H4 (cell line): ENCODE measurements at places on chromosomes 12 and 14. TPM values are rescaled to one million over a fixed set of nuclear protein-coding genes. Genes with fewer than 3 reads are reported as not detected.
A peak's percentile ranks its signal among the peaks of the same experiment; 100 is the strongest.

DNA sequence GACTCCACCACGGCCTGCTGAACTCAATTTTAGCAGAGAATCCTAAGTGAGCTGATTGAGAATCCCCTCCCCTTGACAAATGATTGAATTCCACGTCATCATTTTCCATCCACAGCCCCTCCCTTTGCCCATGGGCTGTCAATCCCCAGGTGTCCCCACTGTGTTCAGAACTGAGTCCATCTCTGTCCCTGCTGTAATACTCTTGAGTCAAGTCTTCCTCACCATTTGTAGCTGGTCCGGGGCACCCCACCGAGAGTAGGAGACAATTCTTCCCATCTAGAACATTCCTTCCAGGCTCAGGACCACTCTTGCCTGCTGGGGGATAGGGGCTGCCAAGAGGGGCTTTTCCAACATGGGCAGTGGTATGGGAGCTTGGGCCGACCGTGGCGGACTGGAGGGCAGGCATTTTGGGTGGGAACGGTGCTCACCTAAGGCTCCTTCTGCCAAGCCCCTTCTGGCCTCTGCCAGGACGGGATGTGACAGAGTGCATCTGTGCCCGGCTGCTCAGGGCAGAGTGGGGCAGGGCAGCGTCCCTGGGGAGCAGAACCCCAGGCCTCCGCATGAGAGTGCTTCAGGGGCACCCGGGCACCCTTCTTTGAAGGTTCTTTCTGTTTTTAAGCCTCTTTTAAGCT, 218.1 kb upstream of the RTL1 start:
- no peak for DNase-seq

DNA sequence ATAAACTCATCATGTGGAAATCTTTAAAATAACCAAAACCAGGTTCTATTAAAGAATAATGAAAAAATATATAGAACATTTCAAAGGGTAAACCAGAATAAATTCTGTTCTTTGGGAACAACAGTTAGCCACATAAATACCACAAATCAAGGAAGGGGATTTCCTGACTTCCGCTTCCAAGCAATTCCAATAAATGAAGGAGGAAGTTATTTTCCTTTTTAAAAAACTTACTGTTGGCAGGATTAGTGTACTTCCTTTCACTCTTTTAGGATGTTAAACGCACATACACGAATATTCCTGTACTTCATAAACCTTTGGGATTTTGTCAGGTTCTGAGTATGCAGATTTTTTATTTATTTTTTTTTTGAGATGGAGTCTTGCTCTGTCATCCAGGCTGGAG, 13.7 kb upstream of the LIMA1 start:
- DNase-seq, result no peak

GRCh38 chr14:28577711-28578131, 188.9 kb upstream of the FOXG1 start:
- peak; percentile 67 for DNase-seq

DNA sequence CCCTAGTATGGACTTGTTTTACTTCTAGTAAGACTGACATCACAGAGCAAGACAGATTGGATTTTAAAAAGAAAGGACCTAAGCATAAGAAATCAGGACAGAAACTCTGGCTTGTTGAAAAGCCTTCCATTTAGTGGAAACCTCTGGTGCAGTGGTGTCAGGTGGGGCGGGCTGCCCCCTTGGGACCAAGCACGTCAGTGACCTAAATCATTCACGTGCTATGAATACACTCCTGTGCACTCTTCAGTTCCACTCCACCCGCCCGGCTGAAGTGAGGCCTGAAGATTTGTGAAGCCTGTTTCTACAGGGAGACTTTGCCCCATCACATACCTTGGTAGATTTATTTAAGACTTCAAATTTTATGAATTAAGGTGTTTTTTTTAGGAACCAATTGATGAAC, 58.2 kb upstream of the STRN3 start:
- no peak for DNase-seq

DNA sequence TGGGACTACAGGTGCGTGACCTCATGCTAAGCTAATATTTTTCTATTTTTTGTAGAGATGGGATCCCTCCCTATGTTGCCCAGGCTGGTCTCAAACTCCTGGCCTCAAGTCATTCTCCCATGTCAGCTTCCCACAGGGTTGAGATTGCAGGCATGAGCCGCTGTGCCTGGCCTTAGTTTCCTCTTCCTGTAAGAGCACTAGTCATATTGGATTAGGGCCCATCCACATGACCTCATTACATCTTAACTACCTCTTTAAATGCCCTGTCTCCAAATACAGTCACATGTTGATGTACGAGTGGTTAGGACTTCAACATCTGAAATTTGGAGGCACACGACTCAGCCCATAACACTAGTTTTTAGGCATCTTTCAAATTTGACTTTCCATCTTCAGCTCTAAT, 72.2 kb upstream of the RASSF3 start:
- no peak for DNase-seq

GRCh38 chr12:5379749-5380496, 52.0 kb upstream of the NTF3 start:
- peak; percentile 19 for DNase-seq

- no peak for DNase-seq
Measured at GRCh38 chr14:87785897-87786296, 207.1 kb downstream of the GALC start.

GRCh38 chr12:12439636-12440035, 82.8 kb downstream of the BORCS5 start:
- peak; percentile 55 for DNase-seq

DNA sequence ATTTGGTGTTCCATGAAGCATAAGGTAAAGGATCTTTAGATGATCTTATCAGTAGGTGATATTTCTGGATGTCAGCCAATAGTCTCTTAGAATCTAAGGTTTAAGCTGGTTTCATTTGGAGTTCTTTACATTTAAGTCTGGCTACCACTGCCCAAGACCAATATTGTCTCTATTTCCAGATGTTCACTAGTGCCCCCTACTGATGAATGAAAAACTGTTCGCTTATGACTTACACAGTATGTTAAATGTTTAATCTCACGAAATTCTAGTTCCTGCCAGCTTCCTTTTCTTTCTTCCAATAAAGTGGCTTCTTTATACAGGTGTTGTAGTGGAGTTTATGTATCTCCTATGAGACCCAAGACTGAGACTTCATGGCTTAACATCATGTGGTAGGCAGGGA, 31.8 kb upstream of the MIS18BP1 start:
- no peak for DNase-seq

ARHGAP9 gene
- total RNA-seq, result not detected in 2 replicates

DNA sequence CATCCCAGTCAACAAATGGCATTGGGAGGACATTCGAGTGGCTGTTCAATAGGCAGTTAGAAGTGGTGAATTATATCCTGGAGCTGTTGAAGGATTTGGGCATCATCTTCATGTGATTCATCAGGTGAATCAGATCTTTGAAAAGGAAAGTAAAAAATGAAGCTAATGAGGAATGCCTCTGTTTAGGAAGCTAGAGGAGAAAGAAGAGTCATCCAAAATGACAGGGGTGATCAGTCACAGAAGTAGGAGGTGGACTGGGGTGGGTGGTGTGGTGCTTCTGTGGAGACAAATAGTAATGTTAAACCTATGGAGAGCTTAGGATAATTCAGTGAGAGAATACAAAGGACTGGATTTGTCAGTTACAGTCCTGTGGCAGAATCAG, 32.7 kb downstream of the DIP2B start:
- no peak for DNase-seq

ASPG gene
- not detected in 2 replicates for total RNA-seq

BEGAIN gene
- total RNA-seq, result 1.8 TPM in 1 of 2 replicates, not detected in the other

CACNA1C gene
- 1.5 TPM in 2 replicates for total RNA-seq

- no peak for DNase-seq
Measured at GRCh38 chr12:92467886-92468285, 234.9 kb upstream of the PLEKHG7 start.

CIROP gene
- not detected in 2 replicates for total RNA-seq

DNA sequence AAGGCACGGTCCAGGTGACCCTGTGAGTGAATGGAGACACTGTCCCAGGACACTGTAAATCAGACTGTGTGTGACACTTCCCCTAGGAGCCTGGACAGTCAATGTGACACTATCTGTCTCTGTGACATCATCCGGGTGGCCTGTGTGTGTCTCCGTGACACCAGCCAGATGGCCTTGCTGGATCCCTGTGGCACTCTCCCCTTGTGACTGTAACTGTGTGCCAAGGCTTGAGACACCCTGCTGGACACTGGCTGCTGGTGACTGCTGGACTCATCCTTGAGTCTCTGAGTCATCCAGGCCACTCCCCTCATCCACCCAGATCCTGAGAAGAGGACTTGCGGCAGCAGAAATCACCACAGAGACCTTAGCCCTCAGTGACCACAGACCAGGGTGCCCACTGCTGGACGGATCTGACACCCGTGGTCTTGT, 51.6 kb downstream of the MVK start:
- DNase-seq, result peak; percentile 26

NEUROD4 gene
- not detected in 2 replicates for total RNA-seq

TMEM117 gene
- 7.2 and 8.5 TPM in 2 replicates for total RNA-seq

CDH24 gene
- 2.9 and 3.3 TPM in 2 replicates for total RNA-seq

GRCh38 chr12:11927286-11927935, 143.3 kb upstream of the BCL2L14 start:
- no peak for DNase-seq

GRCh38 chr12:115362339-115362976, 678.5 kb upstream of the TBX3 start:
- no peak for DNase-seq

DNA sequence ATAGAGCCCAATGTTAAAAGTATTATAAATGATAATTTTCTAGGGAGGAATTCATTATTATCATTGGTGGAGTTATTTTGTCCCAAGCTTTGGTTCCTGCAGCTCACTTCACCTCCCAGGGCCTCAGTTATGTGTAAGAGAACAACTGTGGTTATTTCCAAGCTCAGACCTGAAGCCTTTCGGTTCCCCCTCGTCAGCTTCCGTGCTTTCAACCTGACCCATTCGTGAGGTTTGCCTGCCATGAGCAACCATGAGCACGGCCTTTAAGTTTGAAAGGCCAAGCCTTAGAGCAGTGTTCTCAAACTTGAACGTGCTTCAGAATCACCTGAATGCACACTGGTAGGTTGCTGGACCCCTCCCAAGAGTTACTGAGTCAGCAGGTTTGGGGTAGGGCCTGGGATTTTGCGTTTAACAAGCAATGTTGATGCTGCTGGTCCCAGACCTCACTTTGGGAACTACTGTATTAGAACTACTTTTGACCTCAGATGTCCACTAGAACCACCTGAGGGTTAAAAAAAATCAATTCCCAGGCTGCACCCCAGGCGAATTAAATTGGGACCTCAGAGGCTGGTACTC, 133.0 kb upstream of the PRMT8 start:
- no peak for DNase-seq

ZC2HC1C gene
- 0.21 and 2.7 TPM in 2 replicates for total RNA-seq

DNA sequence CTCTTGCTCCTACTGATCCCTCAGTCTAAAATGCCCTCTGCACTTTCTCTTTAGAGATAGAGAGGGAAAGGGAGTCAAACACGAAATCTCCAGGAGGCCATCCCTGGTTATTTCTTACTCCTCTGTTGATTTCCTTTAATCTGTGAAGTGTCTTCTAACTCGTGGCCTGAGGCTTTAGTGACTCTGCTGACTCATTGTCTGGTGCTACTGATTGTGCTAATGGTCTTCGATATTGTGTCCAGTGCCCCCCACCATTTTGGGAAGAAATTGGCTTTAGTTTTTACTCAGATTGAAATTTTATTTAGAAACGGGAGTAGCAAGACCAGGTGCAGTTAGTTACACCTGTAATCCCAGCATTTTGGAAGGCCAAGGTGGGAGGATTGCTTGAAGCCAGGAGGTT, 839 bp downstream of the CLEC9A start:
- DNase-seq, result peak; percentile 44

- DNase-seq, result peak; percentile 91
Measured at GRCh38 chr14:23237772-23238594, at the start of gene RNF212B. RNF212B (plus strand) TSS chr14:23237936; CDS start chr14:23240346, 2,410 bp downstream.

- no peak for DNase-seq
Measured at GRCh38 chr14:102508774-102509745, 516 bp downstream of the ANKRD9 start.

SDR9C7 gene
- total RNA-seq, result 0.14 TPM in 1 of 2 replicates, not detected in the other

DNA sequence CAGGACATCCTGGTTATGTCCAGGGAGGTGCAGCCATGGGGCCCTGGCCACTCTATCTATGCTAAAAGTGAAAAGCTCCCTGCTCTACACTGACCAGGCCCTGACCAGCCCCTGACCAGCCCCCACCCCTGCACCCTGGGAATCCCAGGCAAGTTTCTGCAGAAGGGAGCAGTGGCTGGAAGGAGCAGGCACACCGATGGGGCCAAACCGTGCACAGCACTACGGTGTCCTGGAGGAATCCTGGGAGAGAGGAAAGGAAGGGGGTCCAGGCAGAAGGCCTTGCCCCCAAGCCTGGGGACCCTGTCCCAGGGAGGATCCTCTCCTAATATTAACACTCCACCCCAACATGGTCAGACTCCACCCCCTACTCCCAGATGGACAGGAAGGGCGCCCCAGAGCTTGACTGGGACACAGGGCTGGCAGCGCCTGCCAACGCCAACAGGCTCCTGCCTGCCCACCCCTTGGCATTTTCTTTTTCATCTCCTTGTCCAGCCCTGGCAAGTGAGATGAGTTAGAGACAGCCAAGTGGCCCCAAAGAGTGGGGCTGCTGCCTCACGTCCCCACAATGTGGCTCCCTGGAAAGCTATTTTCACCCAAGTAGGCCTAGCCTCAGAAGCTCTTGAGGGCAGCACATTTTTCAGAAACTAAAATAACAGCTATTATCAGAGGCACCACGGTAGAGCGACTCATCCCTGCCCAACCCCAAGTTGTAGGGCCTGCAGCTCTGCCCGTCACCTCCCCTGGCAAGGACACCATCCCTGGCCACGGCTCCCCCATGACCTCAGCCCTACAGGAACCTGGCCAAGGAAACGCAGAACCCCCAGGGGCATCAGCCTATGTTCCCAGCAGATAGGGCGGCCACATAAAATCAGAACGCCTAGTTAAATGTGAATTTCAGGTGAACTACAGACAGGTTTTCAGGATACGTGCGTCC, 82.6 kb downstream of the SCARB1 start:
- DNase-seq, result no peak

ARMH4 gene
- 0.90 and 1.7 TPM in 2 replicates for total RNA-seq

GDF3 gene
- total RNA-seq, result not detected in 2 replicates

OR4E2 gene
- total RNA-seq, result not detected in 2 replicates
